Pulmonary artery endothelial cell (primary cell): ENCODE measurements at places on chromosomes 5 and 9.

- DNase-seq, result no peak
Measured at GRCh38 chr9:87663556-87663955, 62.4 kb upstream of the CTSL start.

DNA sequence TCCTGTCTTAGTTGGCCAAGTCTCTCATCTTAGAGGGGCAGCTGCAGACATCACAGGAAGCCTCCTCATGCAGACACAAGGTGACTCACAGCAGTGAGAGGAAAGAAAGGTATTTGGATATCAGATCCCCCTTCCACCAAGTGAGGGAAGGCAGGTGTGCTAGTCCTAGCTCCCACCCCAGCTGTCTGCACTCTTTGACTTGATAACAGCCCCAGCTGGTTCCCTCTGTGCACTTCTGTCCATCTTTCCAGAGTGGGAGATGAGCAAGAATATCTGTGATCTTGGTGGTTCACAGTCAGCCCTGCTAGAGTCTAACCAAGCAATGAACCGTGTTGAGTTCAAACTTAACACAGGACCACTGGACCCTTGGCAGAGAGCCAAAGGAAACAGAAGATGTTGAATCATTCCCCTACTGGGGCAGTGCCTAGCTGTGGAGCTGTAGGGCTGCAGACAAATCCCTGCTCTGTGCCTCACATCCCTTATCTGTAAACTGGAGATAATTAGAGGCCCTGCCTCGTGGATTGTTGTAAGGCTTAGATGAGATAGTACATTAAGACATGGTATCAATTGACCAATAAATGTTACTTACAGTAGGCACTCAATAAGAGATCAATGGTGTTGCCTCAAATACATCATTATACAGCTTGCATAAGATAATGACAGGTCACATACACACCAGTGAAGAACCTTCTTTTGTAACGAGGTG lies 39.1 kb downstream of the SH3RF2 start:
- peak; percentile 68 for DNase-seq

DNA sequence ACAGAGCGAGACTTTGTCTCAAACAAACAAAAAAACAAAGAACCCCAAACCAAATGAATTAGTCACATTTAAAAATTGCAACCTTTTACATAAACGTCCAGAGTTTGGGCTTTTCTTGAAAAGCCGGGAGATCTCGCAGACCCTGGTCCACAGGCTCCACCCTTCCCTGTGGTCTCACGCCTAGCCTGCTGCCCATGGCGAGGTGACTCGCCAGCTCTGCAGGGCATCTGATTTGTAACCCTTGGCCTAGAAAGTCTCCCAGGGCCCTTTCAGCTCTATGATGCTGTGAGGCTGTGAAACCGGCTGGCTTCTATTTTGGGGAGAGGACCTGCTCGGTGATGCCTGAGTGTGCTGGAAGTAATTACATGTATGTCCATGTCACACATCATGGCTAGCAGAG lies 44.7 kb upstream of the PHYKPL start:
- no peak for DNase-seq

GRCh38 chr5:9930156-9930555 lies 300.0 kb upstream of the TAS2R1 start:
- DNase-seq, result no peak

- DNase-seq, result no peak
Measured at GRCh38 chr5:124550731-124551130, 195.7 kb downstream of the ZNF608 start.

- peak; percentile 47 for DNase-seq
Measured at GRCh38 chr5:33362915-33363314, 77.8 kb upstream of the TARS1 start.

- no peak for DNase-seq
Measured at GRCh38 chr5:5475975-5476374, 53.5 kb downstream of the ICE1 start.

DNA sequence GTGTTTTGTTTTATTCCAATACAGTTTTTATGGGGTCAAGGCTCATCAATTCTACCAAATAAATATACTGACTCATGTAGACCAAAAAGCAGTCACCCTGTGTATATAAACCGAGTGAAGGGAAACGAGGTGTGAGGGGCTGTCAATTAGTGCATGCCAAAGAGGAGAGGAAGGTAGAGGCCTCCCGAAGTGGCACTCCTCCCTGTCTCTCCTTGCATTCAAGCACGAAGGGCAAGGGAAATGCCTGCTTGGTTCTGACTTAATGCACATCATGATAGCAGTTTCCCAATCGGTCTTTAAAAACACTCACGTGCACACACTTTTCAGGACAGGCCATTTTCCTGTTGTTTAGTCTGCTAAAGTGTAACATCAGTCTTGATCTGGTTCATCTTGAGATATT lies 125.6 kb upstream of the SLCO6A1 start:
- no peak for DNase-seq

DNA sequence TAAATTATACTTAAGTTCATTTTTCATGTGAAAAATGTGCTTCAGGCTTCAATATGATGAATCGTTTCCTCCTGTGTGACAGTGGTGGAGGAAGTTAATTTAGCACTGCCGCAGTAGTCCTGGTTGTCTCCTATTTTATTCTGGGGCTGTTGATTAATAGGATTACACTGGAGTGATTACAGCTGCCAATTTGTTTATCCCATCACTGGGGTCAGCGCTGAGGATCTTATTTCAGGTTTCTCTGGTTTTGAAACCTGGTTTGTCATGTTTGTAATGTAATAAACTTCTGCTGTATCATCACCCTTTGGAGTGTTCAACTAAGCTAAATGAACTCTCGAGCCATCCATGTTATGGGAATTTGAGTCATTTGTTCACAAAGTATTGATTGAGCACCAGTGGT lies 241.7 kb upstream of the KCNN2 start:
- no peak for DNase-seq

GRCh38 chr9:135580664-135581380 lies 19.3 kb downstream of the PAEP start:
- no peak for DNase-seq

GRCh38 chr9:35487081-35487480 lies 2.8 kb upstream of the RUSC2 start:
- no peak for DNase-seq

DNA sequence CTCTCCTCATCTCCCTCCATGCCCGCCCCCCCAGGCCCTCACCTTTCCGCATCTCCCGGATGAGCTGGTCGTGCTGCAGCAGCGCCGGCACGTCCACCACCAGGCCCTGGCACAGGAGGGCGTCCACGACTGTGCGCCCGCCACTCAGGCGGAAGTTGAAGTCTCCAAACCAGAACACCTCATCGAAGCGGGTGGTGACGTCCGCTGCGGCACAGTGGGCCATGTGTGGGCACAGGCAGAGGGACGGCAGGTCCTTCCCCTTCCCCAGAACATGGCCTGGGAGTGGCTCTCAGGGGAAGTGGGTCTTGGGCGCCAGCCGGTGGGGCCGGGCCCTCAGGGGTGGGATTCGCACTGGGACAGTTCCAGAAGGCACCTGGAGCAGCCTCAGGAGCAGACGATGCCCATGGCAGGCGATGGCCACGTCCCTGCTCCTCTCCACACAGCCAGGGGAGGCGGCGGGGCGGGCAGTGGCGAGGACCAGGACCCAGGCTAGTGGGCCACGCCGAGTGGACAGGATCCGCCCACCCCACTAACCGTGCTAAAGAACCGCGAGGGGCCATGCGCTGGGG lies 7.8 kb downstream of the INPP5E start:
- DNase-seq, result no peak

GRCh38 chr5:89827359-89827758 lies 582.2 kb downstream of the CETN3 start:
- no peak for DNase-seq

DNA sequence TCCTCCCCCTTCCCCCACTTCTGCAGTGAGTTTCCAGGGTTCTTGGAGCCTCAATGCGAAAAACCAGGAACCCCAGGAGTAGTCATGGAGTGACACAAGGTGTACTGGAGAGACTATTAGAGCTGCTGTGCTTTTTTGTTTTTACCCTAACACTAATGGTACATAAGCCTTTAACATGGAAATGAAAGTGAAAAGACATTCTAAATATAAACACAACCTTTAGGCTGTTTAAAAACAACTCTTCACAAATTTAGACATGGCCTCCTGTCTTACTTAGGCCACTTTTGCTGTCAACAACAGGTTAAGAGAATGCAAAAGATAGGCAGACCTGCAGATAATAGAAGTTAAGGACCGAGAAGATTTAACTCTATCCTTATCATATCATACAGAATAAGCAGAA lies 232.2 kb downstream of the DENND1A start:
- no peak for DNase-seq

DNA sequence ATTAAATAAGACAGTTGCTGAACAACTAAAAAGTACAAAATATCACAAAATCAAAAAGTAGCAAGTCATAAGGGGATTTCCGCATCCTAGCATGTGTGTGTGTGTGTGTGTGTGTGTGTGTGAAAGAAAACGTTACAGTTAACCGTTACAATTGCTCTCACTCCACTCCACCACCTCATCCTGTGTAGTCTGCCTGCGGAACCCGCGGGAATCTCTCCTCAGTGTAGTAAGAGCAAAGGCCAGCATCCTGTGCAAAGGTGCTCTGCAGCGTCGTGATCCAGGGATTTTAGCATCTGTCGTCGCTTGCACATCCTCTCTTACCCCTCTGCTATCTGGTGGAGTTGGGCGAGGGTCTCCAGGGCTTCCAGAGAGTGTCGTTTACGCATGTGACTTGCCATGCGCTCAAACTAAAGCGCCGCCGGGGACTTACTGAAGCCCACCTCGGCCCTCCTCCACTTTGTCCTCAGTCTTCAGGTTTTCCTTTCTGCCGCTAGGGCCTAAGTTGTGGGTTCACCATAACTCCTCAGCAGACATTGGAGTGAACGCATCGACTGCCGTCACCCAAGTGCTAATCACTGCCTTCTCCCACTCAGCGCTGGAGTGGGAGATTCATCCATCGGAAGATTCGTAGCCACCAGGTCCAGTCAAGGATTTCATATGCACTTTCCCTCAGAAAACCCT lies 3.9 kb downstream of the CDKN2B start:
- no peak for DNase-seq

GRCh38 chr5:7606840-7607465 lies 211.0 kb downstream of the ADCY2 start:
- DNase-seq, result no peak

DNA sequence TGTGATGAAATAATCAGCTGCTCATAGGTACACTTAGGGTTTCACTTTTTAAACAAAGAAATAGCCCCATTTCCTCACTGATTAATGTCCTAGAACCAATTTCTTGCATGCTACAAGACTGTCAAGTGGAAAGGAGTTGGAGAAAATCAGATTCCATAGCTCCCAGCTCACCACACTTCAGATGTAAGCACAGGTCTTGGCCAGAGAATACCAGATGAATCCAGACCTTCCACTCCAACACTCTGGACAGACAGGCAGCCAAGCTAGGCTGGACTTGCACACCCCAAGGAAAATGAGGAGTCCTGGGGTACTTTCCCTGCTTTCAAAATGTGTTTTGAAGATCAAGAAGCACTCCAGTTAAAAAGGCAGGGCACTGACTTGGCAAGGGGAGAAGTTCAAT lies 68.5 kb downstream of the KLHL3 start:
- DNase-seq, result no peak

DNA sequence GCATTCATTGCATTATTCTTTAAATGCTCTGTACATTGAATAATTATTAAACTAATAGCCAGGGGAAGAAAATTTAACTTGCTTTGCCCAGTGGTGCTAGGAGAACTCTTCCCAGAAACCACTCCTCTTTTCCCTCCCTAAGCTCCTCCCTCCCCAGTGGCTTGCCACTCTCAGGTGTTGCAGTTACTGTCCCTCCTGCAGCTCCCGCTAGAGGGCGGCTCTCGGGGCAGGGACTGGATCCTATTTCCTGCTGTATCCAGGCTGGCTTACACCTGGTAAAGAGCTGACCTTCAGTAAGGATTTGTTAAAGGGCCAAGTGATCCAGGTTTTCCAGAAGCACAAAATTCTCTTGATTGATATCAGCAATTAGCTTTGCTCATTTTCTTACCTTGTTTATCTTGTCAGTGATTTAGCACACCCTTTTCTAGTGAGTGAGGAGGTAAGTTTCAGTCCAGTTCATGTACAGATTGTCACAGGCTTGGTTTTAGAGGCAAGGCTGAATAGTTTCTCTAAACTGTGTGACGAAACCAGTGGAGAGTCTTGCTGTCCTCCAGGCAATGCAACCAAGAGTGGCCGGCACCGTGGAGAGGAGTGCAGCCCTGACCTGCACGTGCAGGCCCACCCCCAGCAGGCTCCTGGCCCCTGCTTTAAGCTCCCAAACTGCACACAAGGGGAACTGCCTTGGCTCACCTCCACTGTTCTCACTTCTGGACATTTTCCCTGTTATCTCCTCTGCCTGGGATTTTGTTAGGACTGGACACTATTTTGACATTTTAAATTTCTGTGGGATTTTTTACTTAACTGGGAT lies 423.8 kb downstream of the SPOCK1 start:
- DNase-seq, result no peak

- peak; percentile 61 for DNase-seq
Measured at GRCh38 chr5:16736158-16736995, 119.6 kb upstream of the RETREG1 start.

GRCh38 chr5:62133426-62133825 lies 172.6 kb upstream of the KIF2A start:
- no peak for DNase-seq

DNA sequence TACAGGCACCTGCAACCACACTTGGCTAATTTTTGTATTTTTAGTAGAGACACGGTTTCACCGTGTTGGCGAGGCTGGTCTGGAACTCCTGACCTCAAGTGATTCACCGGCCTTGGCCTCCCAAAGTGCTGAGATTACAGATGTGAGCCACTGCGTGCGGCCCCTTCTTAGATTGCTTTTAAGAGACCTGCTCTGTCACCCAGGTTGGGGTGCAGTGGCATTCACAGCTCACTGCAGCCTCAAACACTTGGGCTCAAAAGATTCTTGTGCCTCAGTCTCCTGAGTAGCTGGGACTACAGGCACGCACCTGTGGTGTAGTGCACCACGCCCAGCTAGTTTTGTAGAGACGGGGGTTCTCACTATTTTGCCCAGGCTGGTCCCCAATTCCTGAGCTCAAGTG lies 11.0 kb downstream of the HSPA9 start:
- no peak for DNase-seq

- DNase-seq, result no peak
Measured at GRCh38 chr5:151683986-151684588, 2.6 kb downstream of the SPARC start.

DNA sequence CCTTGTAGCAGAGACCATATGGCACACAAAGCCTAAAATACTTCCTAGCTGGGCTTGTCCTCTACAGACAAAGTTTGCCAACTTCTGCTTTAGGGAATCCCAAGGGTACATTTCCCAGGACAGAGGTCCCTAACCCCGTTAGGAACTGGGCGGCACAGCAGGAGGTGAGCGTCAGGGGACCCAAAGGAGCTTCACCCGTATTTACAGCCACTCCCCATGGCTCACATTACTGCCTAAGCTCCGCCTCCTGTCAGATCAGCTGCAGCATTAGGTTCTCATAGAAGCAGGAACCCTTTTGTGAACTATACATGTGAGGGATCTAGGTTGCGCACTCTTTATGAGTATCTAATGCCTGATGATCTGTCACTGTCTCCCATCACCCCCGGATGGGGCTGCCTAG lies 88.5 kb upstream of the TRPM3 start:
- no peak for DNase-seq

DNA sequence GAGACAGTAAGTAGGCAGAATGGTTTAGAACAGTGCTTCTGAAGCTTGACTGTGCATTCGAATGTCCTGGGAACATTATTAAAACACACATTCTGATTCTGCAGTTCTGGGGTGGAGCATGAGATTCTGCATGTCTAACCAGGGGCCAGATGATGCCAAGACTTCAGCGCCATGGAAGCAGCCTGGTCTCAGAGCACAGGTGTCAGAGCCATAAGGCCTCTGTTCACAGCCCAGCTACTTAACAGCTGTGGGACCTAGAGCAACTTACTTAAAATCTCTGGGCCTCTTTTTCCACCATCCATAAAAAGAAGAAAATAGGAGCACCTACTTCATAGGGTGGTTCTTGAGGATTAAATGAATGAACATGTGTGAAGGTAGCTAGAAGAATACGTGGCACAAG lies 84.0 kb downstream of the GNAQ start:
- no peak for DNase-seq
